ENCODE measurements at places on chromosomes 5 and 9. TPM values are rescaled to one million over a fixed set of nuclear protein-coding genes. Genes with fewer than 3 reads are reported as not detected.

Gene ZNF483
- 1.0 TPM for polyA plus RNA-seq

Gene SMIM33
- polyA plus RNA-seq, result not detected

Gene VPS13A
- polyA plus RNA-seq, result 12.3 TPM

Gene CCDC127
- polyA plus RNA-seq, result 5.6 TPM

Gene MYORG
- 3.3 TPM for polyA plus RNA-seq

Gene CAMLG
- polyA plus RNA-seq, result 23.8 TPM

Gene PRLR
- not detected for polyA plus RNA-seq

Gene PRRT1B
- polyA plus RNA-seq, result 0.80 TPM

Gene LCP2
- not detected for polyA plus RNA-seq

Gene LCNL1
- 0.08 TPM for polyA plus RNA-seq

GRCh38 chr5:81213070-81213469 is 20.1 kb upstream of the CKMT2 start:
- no peak for DNase-seq

GRCh38 chr9:90019626-90020025 is 414.8 kb downstream of the GADD45G start:
- no peak for DNase-seq

GRCh38 chr9:129822898-129823541 is 916 bp downstream of the TOR1A start:
- DNase-seq, result peak; percentile 43

- no peak for DNase-seq
Observed at GRCh38 chr9:35395706-35396101, 94.2 kb upstream of the RUSC2 start.

DNA sequence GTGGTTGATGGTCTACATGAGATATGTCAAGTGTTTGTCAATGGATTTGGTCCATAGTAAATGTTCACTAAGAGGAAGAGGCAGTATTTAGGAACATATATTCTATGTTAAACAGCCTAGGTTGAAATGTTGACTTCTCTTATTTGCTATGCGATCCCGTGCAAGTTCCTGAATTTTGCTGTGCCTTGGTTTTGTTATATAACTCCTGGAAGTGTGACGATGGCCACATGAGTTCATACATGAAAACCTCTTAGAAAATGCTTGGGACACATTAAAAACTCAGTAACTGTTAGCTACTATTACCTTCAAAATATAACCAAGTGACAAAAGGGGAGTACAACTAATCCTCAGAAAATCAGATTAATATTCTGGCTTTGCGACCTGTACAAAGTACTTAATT is 21.9 kb upstream of the FBXW2 start:
- no peak for DNase-seq

DNA sequence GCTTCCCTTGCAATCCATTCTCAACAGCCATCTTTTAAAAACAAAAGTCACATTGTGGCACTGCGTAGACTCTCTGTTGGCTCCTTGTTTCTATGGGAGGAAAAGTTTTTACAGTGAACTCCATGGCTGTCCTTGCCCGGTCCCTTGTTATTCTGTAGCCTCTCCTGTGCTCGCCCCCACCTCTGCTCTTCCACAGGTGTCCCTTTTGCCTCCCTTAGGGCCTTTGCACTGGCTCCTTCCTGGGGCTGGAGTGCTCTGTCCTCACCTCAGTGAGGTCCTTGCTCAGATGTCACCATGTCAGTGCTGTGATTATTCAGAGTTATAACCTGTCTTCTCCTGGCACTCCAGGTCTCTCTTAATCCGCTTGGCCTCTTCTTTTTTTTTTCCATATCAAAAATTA is 308.8 kb downstream of the DOCK8 start:
- DNase-seq, result no peak

DNA sequence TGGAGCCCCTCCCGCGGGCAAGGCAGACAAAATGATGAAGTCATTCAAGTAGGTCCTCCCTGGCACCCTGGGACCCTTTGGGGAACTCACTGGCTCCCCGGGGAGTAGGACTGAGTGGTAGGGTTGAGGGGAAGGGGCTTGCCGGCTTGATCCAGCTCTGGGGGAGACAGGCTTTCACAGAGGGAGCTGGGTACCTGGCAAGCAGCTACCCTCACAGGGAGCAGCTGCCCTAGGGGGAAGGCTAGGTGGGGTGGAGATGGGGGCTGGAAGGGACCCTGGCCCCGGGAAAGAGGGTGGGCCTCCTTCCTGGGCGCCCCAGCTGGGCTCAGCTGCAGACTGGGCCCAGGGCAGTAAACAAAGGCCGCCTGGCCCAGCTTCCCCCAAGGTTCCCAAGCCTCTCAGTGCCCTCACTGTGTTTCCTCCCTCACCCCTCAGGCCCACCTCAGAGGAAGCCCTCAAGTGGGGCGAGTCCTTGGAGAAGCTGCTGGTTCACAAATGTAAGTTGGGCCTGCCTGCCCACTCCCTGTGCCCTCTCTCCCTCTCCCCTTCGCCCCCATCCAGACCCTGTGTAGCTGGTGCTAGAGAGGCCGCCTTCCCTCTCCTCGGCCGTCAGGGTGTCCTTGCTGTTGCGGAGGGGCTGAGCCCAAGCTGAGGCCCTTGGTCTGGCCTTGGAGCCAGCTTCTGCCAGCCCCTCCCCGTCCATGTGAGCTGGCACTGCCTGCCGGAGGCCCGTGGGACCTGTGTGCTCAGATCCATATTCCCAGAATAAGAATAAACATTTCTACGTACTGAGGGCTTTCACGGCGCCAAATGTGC is 131.2 kb downstream of the RGS3 start:
- no peak for DNase-seq

- DNase-seq, result no peak
Observed at GRCh38 chr5:153256-153655, 38.0 kb upstream of the LRRC14B start.

DNA sequence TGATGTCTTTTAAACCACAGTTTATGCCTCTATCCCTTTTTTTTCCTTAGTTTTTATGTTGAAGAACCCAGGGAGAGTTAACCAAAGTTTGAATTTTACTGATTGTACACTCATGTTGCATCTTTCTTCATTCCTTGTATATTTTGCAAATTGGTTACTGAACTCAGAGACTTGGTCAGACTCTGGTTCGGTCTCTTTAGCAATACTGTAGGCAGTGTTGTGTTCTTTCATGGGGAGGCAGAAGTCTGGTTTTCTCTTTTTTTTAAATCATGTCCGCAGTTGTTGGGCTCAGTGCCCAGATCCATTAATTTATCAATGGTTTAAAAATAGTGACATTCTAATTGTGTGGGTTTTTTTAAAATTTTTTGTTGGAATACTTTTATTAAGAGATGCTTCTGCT is 23.4 kb downstream of the UBE2R2 start:
- DNase-seq, result no peak

- DNase-seq, result no peak
Observed at GRCh38 chr9:137160716-137161557, 8.9 kb downstream of the LRRC26 start.

GRCh38 chr5:13708432-13708831 is 236.1 kb downstream of the DNAH5 start:
- no peak for DNase-seq

DNA sequence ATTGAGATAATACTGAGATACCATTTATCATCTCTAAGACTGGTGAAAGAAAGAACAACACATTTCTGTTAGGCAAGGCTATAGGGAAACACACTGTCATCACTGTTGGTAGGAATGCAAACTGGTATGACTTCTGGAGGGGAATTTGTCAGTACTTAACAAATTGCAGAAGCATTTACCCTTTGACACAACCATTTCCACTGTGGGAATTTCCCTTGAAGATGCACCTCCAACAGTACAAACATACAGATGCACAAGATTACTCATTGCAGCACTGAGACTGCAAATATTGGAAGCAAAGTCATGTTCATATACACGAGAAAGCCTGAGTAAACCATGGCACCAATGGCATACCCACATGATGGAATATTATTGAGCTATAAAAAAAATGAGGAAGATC is 17.6 kb downstream of the GM2A start:
- DNase-seq, result peak; percentile 35

Measured in A549 (cell line).